ENCODE measurements at places on chromosomes 4 and X.
A peak's percentile ranks its signal among the peaks of the same experiment; 100 is the strongest.

- peak; percentile 20 for DNase-seq
These were observed 627 bp upstream of the FAT4 start for GRCh38 chr4:125313989-125314667.

DNA sequence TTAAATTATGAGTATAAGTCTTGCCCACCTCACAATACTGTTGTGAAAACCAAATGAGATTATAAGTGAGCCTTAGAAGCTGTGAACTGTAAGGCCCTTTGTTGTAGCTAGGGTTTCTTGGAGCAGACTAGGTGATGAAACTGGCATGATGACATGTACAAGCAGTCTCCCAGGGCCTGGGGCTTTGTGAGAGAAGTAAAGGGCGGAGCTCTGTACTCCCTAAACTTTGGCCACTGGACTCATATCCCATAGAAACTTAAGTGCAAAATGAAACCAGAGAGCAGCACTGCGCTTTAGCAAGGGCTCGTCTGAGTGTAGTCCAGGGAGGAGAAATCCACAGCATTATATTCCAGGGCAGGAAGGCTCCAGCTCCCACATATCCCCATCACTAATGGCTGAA lies 385.6 kb upstream of the FGF16 start:
- no peak for DNase-seq

GRCh38 chrX:118495958-118496762 lies 545 bp downstream of the DOCK11 start:
- DNase-seq = peak; percentile 72

- DNase-seq = no peak
These were observed 393.3 kb upstream of the TRAM1L1 start for GRCh38 chr4:117478702-117479101.

GRCh38 chr4:504076-504475 lies 5.1 kb downstream of the PIGG start:
- no peak for DNase-seq

- peak; percentile 40 for DNase-seq
These were observed 78.0 kb downstream of the ZFYVE28 start for GRCh38 chr4:2340272-2341061.

- DNase-seq = peak; percentile 91
These were observed 247 bp upstream of the PPA2 start for GRCh38 chr4:105474099-105474518.

- no peak for DNase-seq
These were observed 331.7 kb upstream of the ADGRL3 start for GRCh38 chr4:60868232-60868960.

DNA sequence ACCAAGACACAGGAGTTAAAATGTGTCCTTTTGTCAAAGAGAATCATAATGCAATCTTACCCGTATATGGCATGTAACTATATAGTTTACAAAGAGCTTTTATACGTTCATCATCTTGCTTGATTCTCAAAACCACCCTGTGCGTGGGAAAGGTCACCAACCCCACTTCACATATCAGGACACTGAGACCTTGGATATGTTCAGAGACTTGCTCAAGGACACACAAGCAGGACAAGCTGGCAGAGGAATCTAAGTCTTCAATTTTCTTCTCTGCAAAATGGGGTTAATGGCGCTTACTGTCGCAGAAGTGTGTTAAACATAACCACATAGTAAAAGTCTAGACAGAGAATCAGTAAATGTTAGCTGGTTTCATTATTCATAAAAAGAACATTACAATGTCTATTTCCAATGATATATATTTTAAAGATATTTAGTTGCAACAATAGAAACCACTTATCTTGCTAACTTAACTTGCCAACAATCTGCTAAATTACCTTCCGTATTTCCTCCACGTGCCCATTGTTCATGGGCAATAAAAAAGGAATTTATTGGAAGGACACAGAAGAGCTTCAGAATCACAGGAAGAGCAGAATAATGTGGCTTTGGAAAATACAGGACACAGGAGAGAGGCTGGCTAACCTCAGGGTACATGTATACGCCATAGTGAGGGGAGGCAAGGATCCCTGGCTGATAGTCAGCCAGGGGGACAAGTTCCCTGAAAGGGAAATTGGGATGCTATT lies 64.6 kb upstream of the TAPT1 start:
- no peak for DNase-seq

DNA sequence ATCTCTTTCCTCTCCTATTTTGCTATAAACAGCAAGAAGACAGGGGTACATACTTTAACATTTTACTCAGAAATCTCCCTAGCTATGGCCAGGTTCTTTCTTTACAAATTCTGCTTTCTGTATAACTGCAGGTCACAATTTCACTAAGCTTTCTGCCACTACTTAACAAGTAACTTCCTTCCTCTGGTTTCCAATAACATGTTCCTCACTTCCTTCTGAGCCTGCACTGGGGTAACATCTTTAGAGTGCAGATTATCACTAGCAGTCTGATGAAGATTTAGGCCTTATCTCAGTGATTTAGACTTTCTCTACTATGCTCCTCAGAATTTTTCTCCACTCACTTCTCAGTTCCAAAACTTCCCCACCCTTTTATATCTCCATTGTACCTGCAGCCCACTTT lies 1930.5 kb upstream of the AGA start:
- DNase-seq = no peak

GRCh38 chr4:58502839-58503238 lies 1392.7 kb upstream of the IGFBP7 start:
- no peak for DNase-seq

DNA sequence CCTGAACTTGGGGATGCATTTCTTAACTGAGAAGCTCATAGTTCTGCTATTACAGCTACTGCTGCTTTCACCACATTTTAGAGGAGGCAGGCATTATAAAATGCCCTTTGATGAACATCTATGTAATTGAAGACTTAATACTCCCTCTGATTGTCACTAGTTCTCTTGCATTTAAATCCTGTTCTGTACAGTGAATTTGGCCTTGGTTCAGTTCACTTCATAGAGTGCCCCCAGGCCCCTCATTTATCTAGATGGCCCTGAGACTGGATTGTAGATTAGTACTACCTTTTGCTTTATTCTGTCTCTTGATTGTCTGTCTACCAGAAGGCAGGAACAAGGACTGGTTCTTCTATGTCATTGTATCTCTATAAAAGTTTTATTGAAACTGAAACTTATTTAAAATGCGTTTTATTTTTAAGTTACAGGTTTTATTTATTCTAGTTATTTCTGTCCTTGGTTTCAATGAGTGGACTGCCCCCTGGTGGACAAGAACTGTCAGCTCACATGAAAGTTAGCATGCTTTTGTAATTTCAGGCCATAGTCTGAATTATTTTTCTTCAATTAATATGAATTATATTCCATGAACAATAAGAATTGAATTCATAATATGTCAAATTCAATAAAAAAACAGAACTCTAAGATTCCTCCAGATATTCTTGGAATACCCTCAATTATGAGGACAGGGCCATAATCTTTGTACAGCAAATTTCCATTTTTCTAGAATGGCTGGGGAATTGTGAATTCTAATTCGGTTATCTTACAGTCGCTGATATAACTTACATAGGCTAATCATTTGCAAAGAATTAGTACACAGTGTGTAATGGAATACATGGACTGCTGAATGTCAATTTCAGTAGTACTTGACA lies 47.2 kb upstream of the TMEM33 start:
- no peak for DNase-seq

- DNase-seq = no peak
These were observed 34.8 kb upstream of the AFAP1 start for GRCh38 chr4:7974425-7974824.

- DNase-seq = no peak
These were observed 8.6 kb downstream of the FAT1 start for GRCh38 chr4:186715077-186715476.

DNA sequence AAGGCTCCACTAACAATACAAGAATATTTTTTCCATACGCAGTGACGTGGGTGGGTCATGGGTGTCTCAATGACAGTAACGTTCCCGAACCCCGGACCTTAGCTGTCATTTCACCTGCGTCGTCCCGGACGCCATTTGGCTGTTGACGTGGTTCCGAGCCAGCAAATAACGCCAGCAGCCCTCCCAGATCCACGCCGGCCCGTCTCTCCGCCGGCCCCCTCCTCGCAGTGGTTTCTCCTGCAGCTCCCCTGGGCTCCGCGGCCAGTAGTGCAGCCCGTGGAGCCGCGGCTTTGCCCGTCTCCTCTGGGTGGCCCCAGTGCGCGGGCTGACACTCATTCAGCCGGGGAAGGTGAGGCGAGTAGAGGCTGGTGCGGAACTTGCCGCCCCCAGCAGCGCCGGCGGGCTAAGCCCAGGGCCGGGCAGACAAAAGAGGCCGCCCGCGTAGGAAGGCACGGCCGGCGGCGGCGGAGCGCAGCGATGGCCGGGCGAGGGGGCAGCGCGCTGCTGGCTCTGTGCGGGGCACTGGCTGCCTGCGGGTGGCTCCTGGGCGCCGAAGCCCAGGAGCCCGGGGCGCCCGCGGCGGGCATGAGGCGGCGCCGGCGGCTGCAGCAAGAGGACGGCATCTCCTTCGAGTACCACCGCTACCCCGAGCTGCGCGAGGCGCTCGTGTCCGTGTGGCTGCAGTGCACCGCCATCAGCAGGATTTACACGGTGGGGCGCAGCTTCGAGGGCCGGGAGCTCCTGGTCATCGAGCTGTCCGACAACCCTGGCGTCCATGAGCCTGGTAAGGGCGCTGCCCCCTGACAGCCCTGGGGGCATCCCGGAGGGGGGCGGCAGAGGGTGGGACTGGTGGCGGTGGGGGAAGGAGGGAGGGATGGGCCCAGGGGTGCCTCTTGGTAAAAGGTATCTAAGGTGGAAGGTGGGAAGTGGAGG lies at the start of gene CPE:
Gene CPE, plus strand, starts transcription at position 264 of the 933 bp plus-strand sequence. Its CDS starts 214 bp downstream, at position 478.
- peak; percentile 80 for DNase-seq

- no peak for DNase-seq
These were observed 687.0 kb upstream of the EPHA5 start for GRCh38 chr4:66357316-66357715.

GRCh38 chr4:2412534-2412884 lies 5.9 kb downstream of the ZFYVE28 start:
- no peak for DNase-seq

DNA sequence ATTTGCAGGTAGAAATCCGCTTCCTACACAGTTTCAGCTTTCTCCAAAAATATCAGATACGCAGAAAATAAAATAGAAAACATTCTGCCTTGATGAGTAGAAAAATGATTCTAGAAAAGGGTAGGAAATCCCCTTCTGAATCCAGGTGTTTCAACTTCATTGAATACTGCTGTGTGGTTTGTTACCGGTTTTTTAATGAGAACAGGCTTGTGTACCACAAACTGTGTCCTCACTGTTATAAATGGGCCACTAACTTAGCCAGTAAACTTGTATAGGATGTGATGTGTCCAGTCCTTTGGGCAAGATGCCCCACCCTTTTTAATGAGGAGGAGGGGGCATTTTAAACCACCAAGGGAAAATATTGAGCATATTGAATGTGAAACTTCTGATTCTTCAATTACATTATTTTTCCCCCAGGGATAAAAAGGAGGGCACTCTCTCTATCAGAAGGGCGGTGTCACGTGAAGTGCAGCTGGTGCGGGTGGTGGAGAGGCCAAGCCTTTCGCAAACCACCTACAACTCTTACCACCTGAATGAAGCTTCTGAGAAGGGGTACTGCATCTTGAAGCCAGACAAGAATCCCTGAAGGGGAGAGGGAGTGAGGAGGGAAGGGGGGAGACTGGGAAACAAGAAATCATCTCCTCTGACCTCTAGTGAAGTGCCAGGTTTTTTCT lies 4.5 kb downstream of the CXXC4 start:
- DNase-seq = peak; percentile 39

- peak; percentile 46 for DNase-seq
These were observed 11.9 kb upstream of the ADD1 start for GRCh38 chr4:2831611-2832308.

GRCh38 chr4:19285146-19285545 lies 966.6 kb upstream of the SLIT2 start:
- no peak for DNase-seq

All from H7 (cell line).